ENCODE measurements at places on chromosomes 1 and 21.

GRCh38 chr1:244952280-244952933 is 88.1 kb upstream of the HNRNPU start:
- no peak for DNase-seq

DNA sequence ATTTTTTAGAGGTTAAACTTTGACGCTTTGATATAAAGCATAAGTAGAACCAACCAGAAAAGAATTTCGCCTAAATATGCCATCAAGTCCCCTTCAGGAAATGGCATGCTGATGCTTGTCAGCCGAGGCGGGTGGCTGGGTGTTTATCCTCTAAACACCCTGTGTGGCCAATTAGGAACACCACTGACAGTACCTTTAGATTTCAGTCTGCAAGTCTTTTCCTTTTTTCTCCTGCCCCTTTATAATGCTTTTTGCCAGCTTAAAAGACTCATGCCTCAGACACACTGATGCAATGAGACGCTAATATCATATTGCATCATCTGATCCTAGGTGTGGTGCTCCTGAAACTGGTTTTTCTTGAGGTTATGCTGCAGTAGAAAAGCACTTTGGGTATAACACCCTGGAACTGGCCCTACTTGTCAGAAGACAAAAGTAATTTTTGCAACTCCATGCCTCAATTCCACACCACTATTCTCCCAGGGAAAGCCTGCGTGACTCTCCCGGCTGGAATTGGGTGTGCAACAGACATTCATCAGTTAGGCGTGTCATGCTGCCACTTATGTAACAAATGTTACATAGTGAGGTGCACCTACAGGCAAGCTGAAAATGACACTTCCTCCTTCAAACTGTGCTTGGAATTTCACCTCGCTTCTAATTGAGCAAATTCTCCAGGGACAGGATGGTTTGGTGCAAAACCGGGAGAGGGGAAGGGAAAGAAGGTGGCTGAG is 2.0 kb upstream of the RCC2 start:
- DNase-seq, result peak; percentile 45

- DNase-seq, result no peak
Measured at GRCh38 chr1:153245466-153245865, 14.0 kb upstream of the LORICRIN start.

- DNase-seq, result no peak
Measured at GRCh38 chr21:29271927-29272333, 26.8 kb upstream of the BACH1 start.

- peak; percentile 17 for DNase-seq
Measured at GRCh38 chr1:17603091-17603841, 63.8 kb downstream of the ARHGEF10L start.

GRCh38 chr21:14603202-14603601 is 57.1 kb upstream of the SAMSN1 start:
- DNase-seq, result no peak

GRCh38 chr1:200247518-200247917 is 162.3 kb downstream of the ZNF281 start:
- peak; percentile 45 for DNase-seq

DNA sequence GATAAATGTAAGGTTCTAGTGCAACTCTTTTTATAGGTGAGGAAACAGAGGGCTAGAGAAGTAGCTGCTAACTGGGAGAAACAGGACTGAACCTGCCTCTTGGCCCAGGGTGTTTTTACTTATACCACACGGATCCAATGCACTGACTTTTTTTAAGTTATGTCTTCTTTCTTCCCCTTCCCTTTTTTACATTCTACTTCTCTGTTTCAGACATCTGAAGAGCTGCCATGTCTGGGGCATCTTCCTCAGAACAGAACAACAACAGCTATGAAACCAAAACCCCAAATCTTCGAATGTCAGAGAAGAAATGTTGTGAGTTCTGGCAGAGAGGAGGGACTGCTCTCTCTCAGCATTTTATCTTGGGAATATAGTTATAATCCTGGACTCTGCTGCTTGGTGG is 1.4 kb downstream of the PFKFB2 start:
- DNase-seq, result peak; percentile 54

- no peak for DNase-seq
Measured at GRCh38 chr1:109641861-109642260, 14.0 kb upstream of the GSTM4 start.

DNA sequence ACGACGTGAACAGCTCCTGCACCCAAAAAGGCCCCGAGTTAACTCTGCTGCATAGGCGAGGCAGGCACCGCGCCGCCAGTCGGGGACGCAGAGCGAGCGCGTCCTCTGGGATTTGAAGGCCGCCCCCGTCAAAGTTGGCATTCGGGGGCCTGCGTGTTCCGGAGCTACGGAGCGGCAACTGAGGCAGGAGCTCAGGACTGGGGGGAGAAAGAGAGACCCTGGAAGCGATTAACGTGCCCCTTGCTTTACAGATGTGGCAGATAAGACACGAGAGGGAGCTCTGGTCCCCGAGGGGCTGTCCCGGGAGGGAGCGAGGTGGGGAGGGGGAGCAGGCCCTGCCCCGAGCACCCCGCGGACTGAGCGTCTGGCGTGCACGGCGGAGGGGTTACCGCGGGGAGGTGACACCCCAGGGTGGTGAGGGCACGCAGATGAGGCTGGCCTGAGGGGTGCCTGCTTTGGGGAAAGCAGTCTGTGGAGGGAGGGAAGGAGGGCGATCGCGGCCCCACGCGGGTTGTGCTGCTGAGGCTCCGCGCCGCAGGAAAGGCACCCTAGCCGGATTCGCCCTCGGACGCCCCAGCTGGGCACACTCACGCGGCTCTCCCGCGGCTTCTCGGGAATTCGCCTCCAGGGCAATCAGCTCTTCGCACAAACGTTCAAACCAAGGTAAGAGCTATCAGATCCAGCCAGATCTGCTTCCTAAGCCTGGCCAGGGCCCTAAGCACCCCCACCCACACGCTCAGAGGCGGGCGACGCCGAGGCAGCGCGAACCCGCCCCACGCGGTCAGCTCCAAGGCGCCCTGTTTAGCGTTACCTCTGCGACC is 26.5 kb downstream of the ACTA1 start:
- peak; percentile 33 for DNase-seq
